ENCODE measurements at places on chromosomes 12 and 14.

GRCh38 chr12:570435-570920 lies 92.8 kb downstream of the NINJ2 start:
- no peak for DNase-seq

GRCh38 chr14:55349565-55349964 lies 62.1 kb downstream of the ATG14 start:
- no peak for DNase-seq

GRCh38 chr12:123485756-123486155 lies 27.8 kb downstream of the SNRNP35 start:
- no peak for DNase-seq

GRCh38 chr12:124851342-124851741 lies 12.3 kb downstream of the SCARB1 start:
- DNase-seq, result no peak

DNA sequence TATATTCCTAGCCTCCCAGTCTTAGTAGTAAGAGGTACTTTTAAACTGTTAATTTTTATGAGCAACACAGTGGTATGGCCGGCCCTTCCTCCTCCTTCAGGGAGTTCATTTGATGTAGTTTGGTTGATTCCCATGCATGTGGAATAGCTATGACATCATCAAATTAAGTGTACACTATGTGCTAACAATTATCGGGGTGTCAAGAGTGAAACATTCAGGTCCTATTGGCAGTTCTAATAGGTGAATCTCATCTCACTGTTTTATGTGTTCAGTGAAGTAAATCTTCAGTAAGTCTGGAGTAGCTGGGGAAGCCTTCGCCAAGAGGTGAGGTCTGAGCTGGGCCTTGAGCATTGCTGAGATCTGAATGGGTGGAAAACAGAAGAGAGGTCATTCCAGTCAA lies 656.5 kb downstream of the DIO2 start:
- no peak for DNase-seq

Measured in HFF-Myc (cell line).